ENCODE measurements at places on chromosomes 16 and 17.

DNA sequence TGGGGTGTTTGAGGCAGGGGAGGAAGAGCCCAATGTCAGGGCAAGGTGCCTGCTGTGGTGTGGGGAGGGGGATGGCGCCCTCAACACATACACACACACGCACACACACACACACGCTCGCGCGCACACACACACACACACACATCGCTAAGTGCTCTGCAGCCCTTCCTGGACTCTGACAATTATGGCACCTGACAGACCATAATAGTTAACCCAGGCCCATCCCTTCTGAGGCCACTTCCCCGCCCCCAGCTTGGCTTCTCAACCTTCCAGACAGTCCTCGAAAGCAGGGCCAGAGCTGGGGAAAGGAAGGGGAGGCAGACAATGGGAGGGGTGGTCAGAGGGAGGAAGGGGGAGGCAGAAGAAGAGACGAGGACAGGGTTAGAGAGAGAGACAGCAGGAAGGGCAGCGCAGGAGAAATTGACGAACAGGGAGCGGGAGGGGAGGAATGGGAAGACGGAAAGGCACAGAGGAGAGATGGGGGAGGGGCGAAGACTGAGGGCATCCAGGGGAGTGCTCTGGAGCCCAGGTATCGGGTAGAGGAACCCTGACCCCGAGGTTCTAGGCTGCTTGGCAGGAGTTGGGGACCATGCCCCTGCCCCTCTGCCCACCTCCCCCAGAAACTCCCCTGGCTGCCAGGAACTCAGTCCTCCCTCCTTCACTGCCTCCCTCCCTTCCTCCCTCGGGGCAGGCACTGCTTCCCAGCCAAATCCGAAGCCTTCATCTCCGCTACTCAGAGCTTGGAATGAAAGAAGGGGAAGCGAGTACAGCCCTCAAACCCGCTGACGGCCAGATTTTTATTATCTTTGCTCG lies 4.0 kb downstream of the SRCIN1 start:
- no peak for DNase-seq

DNA sequence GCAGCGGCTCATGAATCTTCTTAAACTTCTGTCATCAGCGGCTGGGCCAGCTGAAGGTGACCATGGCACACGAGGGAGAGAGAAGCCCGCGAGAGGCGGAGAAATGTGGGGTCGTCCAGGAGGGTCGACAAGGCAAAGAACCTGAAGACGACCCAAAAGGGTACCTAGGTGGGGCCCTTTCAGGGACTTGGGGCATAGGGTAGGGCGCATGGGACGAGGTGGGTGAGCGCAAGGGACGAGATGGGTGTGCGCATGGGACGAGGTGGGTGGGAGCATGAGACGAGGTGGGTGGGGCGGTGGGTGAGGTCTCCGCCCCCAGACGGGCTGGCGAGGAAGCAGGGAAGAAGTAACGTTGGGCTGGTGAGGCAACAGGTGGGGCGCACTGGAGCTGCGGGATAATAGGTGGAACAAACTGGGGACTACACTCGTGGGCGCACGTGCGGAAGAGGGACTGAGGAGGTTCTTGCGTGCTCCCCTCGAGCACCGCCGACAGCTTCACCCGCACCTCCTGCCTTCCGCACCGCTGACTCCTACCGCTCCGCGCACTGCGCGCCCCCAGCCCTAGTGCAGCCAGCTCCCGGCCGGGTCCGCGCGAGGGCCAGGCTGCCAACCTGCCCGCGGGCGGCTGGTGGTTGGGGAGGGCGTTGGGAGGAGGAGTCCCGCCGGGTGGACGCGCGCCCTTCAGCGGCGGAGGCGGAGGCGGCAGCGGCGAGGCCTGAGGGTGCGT lies 23.2 kb upstream of the CRYM start:
- peak; percentile 49 for DNase-seq

DNA sequence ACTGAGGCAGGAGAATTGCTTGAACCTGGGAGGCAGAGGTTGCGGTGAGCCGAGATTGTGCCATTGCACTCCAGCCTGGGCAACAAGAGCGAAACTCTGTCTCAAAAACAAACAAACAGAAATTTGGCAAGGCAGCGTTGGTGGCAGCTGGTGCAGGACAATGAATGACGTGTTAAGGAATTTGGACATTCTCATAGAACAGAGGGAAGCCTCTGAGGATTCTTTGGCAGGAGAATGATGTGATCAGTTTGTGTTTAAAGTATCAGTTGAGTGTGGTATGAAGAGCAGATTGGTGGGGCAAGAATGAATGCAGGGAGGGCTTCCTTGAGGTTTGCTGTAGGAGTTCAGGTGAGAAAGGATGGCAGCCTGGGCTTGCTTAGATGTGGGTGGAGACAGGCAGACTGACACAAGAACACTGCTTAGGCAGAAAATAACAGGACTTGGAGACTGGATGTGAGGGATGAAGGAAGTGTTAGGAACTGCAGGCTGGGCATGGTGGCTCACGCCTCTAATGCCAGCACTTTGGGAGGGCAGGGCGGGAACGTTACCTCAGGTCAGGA lies 4.8 kb downstream of the CYB5D2 start:
- DNase-seq = no peak

GRCh38 chr17:70558821-70559220 lies 389.5 kb downstream of the KCNJ2 start:
- no peak for DNase-seq

DNA sequence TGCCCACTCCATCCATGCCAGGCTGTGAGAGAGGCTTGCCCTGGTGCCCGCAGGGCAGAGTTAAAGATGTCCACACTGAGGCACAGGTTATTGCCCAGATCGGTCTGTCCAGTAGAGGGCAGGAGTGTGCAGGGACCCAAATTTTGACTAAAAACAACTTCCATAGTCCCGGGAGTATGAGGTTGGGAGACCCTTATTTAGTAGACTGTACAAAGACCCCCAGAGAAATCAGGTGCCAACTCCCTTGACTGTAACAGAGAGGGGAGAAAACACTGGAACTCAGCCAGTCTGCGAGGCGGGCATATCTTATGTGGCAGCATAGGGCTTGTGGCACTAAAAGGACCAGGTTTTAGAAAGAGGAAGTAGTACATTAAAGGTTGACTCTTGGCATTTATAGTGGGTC lies 43.4 kb downstream of the HNF1B start:
- DNase-seq = no peak
